Naive B cell (primary cell): ENCODE measurements at places on chromosomes 7 and 10.

DNA sequence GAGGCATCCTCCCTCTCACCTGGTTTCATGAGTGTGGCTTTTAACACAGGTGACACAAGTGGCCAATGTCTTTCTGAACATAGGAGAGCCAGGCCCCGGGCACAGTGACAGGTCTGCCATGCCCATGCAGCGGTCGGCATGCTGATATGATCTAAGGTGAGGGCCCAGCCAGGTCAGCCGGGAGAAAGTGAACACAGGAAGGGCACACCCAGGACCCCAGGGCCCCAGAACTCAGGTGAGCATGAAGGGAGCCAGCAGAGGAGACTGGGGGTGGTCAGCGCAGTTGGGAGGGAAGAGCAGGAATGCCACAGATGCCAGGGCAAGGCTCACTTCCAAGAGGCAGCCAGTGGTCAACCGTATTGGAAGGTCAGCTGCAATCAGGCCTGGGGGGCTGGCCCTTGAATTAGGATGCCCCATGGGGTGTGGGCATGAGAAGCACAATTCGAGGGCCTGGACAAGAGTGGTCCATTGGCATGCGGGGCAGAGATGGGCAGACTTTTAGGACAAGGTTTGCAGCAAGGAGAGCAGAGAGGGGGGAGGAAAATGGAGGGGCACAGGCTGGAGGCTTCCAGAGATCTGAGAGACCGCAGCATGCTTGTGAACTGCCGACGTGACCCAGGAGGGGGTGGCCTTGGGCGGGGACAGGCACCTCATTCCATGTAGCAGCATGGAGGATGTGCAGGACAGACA lies 3.9 kb upstream of the INPP5A start:
- no peak for DNase-seq

DNA sequence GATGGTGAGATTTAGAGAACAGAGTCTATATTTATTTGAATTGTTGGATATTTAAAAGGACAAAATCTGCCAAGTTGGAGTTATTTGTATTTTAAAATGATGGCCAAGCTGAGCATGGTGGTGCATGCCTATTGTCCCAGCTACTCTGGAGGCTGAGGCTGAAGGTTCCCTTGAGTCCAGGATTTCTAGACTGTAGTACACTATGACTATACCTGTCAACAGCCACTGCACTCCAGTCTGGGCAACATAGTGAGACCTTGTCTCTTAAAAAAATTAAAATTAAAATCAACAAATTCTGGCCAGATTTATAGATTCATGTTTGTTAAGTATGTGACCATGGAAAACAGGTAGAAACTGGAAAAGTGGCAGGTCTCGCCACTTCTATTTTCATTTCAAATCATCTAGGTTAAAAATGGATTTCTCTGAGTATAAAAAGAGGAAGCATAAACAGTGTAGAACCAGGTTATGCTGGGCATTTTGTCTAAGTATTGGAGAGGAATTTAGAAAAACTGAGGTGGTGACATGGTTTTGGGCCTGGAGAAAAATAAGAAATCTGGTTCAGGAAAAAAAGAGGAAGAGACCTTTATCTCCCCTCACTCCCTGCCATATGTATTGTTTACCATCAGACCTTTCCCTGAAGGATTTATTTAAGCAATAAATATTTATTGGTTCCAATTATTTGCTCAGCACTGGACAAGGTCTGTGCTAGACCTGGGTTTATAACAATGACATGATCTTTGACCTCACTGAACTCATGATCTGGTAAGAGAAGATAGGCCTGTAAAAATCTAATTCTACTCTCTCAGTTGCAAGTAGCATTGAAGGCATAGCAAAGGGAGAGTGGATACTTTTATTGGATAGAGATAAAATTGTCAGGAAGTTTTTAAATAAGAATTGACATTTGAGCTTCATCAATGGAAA lies 134.2 kb downstream of the TSPAN12 start:
- no peak for DNase-seq

- DNase-seq: no peak
These were observed 192.1 kb upstream of the KLF14 start for GRCh38 chr7:130926001-130926691.

DNA sequence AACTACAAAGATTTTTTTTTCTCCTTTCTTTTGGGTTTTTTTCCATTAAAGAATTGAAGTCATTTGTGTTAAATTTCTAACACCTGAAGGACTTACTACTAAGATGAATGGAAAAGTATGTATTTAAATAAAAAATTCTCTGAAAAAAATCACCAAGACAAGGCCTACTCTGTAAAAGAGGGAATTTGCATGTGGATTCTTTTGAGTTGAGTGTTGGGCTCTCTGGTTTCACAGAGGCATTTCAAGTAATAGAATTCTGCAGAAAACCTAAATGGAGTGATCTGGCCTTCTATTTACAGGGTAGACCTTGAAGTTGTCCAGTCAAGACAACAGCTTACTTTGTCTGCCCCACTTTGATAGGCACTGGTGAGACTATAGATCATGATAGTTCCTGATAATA lies 4.1 kb downstream of the LRRC17 start:
- DNase-seq: no peak

DNA sequence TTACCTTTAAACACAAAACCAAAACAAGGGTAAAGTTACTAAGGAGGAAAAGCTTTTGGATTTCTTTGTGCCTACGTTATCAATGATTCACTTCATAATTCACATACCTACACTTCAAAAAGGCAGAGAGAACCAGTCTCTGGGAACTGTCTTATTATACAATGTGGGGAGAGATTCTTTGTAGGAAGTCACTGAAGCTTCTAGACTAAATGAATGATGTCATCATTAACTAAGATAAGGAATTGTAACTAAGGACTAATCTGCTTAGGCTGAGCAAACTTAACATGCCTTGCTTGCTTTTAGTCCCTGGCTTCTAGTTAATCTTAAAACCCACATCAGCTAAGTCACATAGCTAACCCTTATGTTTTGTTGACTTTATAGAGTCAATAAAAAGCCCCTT lies 771.2 kb downstream of the NXPH1 start:
- DNase-seq: no peak

- DNase-seq: no peak
These were observed 28.7 kb downstream of the RBM48 start for GRCh38 chr7:92557249-92557648.

DNA sequence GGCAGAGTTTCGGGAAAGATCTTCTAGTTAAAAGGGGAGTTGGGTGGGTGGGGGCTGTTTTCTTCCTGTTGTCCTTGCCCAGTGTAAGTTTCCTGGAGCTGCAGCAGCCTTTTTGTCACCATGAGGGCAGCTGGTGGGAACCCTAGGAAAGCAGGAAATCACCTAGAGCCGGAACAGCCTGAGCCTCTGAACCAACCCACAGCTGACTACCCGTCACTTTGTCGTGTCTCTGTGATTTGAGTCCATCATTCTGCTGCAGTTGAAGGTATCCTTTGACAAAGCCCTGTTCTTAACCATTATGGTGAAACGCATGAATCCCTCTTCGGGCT lies 1.2 kb upstream of the C10orf143 start:
- no peak for DNase-seq

GRCh38 chr7:101218236-101219125 lies 516 bp downstream of the ZNHIT1 start:
- DNase-seq: no peak

- no peak for DNase-seq
These were observed 542.3 kb upstream of the NRP1 start for GRCh38 chr10:33876584-33877400.

DNA sequence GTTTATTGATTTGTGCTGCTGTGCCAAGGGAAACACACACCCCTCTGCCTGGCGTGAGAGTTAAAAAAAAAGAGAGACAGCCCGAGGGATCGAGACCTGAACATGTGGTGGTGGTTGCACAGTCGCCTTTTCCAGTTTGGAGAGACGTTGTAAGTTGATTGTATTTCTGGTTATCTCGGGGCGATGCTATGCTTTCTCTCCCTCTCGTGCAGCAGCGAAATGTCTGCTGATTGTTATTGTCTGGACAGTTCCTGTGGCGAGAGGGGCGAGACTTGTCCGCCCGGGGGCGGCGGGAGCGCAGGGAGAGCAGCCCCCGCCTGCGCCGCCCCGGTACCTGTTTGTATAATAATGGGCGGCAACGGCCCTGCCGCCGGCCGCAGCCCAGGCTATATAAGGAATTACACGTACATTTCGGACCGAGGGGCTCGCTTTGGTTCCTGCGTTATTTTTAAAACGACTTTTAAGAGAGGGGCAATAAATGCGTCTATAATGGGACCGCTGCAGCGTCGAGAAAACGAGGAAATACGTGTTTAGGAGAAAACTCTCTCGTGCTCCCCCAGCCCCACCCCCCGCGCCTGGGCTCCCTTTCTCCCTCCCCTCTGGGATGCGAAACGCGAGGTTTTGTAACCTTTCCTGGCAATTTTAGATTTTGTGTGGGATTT lies 1.7 kb downstream of the ZEB1 start:
- DNase-seq: peak; percentile 42

- DNase-seq: no peak
These were observed 88.3 kb downstream of the PTPRZ1 start for GRCh38 chr7:121961089-121961867.

- no peak for DNase-seq
These were observed 105.3 kb downstream of the ARHGAP21 start for GRCh38 chr10:24618401-24618800.

GRCh38 chr10:17094844-17095243 lies 34.8 kb downstream of the CUBN start:
- no peak for DNase-seq

- DNase-seq: no peak
These were observed 49.4 kb downstream of the LRRN3 start for GRCh38 chr7:111140091-111140865.

- DNase-seq: peak; percentile 82
These were observed 200.3 kb downstream of the PRPF18 start for GRCh38 chr10:13787015-13787421.

GRCh38 chr10:2456834-2457233 lies 610.5 kb upstream of the PFKP start:
- no peak for DNase-seq

- DNase-seq: no peak
These were observed 113.1 kb upstream of the GDF10 start for GRCh38 chr10:47186941-47187340.

DNA sequence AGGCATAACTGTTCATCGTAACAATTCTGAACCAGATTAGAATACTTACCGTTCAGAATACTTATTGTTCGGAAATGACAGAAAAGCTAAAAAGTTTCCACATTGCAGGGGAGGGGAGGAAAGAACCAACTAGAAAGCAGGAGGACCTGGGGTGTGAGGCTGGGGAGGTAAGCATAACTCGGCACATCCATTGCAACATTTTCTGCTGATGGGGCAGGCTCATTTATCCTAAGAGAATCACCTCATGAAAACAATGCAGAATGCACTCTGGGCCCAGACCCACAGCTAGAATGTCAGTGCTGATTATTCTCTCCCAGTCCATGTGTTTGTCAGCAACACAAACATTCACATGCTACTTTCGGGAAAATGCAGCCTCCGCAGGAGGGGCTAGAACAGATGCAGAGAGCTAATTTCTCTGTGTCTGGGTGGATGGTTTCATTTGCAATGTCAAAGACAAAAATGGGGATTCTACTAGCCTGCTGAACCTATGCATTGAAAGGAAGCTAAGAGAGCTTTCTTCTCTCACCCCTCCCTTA lies 9.6 kb downstream of the DNMBP start:
- no peak for DNase-seq

DNA sequence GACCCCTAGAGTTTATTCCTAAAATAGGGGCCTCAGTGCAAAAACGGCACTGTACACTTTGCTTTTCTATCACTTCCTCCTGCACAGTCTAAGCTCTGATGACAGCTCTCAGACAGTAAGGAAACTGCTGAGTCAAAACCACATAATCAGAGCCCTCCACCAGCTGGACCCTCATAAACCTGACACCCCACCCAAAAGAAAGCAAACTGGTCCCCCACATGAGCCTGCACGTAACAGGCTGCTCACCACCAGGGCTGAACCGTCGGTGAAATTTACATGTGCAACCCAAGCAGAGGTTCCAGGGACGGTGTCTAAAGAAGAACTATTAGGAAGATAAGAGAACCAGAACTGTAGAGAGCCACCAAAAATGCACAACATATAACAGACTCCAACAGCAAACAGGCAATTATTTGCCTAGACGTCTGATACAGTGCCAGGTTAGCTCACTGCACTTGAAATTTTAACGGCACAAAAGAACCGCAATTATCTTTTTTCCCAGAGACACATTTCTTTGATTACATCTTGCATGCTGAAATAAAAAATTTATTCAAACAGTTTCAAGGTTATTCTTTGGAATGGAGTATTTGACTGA lies 19.6 kb downstream of the SGMS1 start:
- DNase-seq: peak; percentile 9

DNA sequence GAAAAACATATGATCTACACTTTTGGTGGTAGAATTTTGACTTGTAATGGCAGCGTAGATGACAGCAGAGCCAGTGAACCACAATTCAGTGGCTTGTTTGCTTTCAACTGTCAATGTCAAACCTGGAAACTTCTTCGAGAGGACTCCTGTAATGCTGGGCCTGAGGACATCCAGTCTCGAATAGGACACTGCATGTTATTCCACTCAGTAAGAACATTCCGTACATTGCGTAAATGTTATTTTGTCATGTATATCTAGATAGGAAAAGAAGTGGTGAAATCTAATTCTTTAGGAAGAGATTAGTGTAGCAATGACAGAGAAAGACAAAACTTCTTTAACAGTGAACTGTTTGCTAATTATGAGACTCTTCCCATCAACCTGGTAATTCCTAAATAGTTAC lies 112.9 kb downstream of the PODXL start:
- DNase-seq: no peak

GRCh38 chr10:111836064-111836463 lies 347.5 kb downstream of the GPAM start:
- no peak for DNase-seq

GRCh38 chr7:149171892-149172533 lies 23.3 kb upstream of the ZNF282 start:
- no peak for DNase-seq

DNA sequence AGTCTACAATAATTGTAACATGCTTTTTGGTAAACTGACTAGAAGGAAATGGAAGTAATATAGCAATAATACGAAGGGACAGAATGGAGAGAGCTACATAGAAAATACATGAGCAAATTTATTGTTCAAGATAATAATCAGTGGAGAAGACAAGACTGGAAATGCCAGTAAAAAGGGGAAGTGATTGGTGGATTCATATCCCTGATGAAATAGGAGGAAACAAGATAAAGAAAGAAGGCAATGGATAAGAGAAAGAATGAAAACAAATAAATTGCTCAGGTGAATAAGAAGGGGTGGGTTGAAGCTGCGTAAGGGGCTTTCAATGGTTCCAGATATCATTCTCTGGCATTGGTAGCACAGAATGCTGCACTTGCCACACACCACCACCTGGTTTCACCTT lies 135.9 kb downstream of the LRRN3 start:
- DNase-seq: no peak
